Epithelial cell of proximal tubule (primary cell): ENCODE measurements at places on chromosomes 16 and 17. TPM values are rescaled to one million over a fixed set of nuclear protein-coding genes. Genes with fewer than 3 reads are reported as not detected.

Gene OR3A3
- not detected in 2 replicates for total RNA-seq

Gene SLC7A5
- 55.1 and 182 TPM in 2 replicates for total RNA-seq

Gene WSB1
- 28.7 and 68.5 TPM in 2 replicates for total RNA-seq

DNA sequence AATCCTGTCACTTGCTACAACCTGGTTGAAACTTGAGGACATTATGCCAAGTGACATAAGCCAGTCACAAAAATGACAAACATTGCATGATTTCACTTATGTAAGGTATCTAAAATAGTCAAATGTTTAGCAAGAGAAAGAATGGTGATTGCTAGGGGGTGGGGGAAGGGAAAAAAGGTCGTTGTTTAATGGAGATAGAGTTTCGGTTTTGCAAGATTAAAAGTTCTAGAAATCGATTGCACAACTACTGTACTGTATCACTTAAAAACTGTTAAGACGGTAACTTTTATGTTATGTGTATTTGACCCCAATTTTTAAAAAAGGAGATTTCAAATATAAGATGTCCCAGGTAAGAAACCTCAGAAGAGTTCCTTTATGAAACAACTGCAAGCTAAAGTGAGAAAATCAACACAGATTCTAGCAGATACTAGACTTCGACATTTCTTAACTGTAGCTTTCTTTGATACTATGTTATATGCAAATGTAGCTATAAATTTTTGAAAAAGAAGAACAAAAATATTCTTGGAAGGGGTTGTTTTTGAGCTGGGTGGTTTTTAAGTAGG, 5.9 kb downstream of the MEOX1 start:
- DNase-seq, result no peak

- DNase-seq, result no peak
These were observed 106.7 kb upstream of the SDK2 start for GRCh38 chr17:73750975-73751374.
